ENCODE measurements at places on chromosomes 4 and X. TPM values are rescaled to one million over a fixed set of nuclear protein-coding genes. Genes with fewer than 3 reads are reported as not detected.

GPC3 gene
- total RNA-seq, result 1.9 TPM

DDX53 gene
- total RNA-seq, result not detected

FHDC1 gene
- 0.18 TPM for total RNA-seq

TDO2 gene
- total RNA-seq, result 0.92 TPM

CCDC158 gene
- 0.18 TPM for total RNA-seq

MAGEC3 gene
- not detected for total RNA-seq

TMPRSS11A gene
- total RNA-seq, result not detected

GLUD2 gene
- total RNA-seq, result 1.00 TPM

GSX2 gene
- total RNA-seq, result not detected

RPS6KA6 gene
- total RNA-seq, result 12.7 TPM

ENOX2 gene
- 8.0 TPM for total RNA-seq

Measured in smooth muscle cell of bladder (primary cell).